Pulmonary artery endothelial cell (primary cell): ENCODE measurements at places on chromosomes 3 and 15. TPM values are rescaled to one million over a fixed set of nuclear protein-coding genes. Genes with fewer than 3 reads are reported as not detected.

ATP10A gene
- not detected in 2 replicates for total RNA-seq

PTX3 gene
- 1,084 and 1,117 TPM in 2 replicates for total RNA-seq

ERICH6 gene
- total RNA-seq: not detected in 2 replicates

LRTM1 gene
- total RNA-seq: not detected in 2 replicates

DNAH12 gene
- total RNA-seq: 0.04 and 0.07 TPM in 2 replicates

GAP43 gene
- not detected in 2 replicates for total RNA-seq

CYP1A2 gene
- not detected in 2 replicates for total RNA-seq

CD86 gene
- total RNA-seq: not detected in 2 replicates

SELENOT gene
- 291 and 391 TPM in 2 replicates for total RNA-seq
